ENCODE measurements at places on chromosomes 1 and 21.
A peak's percentile ranks its signal among the peaks of the same experiment; 100 is the strongest.

DNA sequence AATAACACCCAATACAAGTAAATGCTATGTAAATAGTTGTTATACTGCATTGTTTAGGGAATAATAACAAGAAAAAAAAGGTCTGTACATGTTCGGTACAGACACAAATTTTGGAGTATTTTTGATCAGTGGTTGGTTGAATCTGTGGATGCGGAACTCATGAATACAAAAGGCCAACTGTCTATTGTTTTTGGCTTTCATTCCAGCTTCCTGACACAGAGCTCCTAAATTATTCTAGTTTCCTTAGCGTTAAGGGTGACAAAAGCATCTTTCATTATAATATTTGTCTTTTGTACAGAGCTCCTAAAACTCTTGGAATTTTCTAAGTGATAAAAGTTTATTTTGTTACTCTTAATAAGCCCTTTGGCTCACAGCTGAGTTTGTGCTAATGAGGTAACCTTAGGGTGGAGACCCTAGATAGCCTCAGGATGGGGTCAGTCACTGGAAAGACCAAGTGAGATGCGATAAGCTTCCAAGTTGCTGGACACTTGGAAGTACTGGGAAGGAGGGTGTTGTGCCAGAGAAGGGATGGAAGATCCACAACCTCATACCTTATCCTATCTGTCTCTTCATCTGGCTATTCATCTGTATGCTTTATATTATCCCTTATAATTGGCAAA, 57.4 kb upstream of the PRRC2C start:
- no peak for DNase-seq

- no peak for DNase-seq
These were observed 136.2 kb upstream of the TIAM1 start for GRCh38 chr21:31480228-31480627.

- DNase-seq, result peak; percentile 87
These were observed 12.1 kb upstream of the GJB5 start for GRCh38 chr1:34742667-34743270.

DNA sequence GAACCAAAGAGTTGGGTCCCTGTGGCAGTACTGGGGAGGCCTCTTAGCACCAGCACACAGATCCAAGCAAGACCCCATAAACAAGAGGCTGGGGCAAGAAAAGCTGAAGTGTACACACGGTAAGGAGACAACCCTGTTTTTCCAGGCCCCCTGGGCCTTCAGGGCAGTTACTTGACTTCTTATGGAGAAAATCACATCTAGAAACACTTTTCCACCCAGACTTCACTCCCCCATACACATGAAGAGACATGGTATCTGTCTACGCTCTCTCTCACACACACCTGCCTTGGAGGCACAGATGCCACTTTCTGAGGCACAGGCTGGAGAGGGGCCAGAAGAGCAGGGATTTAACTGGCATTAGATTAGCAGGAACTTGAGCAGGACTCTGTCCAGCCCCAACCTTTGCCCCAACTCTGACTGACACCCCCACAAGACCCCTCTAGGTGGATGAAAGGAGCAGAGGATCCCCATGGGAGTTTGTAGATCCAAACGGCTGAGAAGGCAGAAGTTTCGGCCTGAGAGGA, 2.2 kb downstream of the CERS2 start:
- DNase-seq, result no peak

- no peak for DNase-seq
These were observed 2.2 kb downstream of the NHLH1 start for GRCh38 chr1:160369087-160369486.

DNA sequence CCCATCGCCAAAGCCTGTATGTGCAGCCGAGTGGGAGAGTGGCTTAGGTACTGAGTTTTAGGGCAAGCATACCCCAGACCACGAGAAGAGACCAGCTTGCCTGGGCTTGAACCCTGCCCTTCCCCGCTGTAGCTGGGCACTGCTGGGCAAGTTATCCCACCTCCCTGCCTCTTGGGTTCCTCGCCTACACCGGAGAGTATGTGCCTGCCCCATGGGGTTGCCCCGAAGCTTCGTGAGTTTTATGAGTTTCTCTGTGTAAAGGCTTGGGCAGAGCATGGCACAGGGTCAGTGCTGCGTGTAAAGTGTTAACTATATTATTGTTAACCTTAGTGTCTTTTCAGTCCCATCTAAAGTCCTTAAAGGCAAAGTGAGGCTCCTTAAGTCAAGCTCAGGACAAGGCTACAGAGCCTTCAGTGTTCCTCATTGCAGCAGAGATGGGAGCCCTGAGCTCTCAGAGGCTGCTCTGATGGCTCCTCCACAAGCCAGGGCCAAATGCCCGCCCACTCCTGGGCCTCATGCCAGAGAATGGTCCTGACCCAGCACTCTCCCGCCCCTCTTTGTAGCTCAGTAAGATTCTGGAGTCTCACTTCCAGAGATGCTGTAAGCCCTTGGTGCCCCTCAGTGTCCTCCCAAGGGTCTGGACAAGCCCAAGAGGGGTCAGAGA, 37.0 kb upstream of the KCNA10 start:
- peak; percentile 41 for DNase-seq

DNA sequence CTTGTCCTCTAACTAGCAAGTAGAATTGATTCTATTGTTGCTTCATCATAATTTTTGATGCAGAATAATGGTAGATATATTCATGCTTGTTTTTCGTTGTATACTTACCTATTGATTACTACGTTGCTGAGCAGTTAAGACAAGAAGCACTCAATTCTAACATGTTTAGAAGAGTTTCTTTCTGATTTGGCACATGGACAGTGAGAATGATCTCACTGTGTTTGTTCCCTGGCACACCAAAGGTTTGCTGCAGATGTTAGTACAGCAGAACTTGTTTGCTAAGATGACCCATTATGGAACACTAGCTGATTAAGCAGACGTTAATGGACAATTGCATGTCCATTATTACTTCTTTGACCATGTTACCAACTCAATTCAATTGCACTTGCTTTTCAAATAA, 184.7 kb upstream of the SGIP1 start:
- DNase-seq, result no peak

- DNase-seq, result peak; percentile 72
These were observed 167.6 kb upstream of the ADAMTS5 start for GRCh38 chr21:27134516-27134915.

DNA sequence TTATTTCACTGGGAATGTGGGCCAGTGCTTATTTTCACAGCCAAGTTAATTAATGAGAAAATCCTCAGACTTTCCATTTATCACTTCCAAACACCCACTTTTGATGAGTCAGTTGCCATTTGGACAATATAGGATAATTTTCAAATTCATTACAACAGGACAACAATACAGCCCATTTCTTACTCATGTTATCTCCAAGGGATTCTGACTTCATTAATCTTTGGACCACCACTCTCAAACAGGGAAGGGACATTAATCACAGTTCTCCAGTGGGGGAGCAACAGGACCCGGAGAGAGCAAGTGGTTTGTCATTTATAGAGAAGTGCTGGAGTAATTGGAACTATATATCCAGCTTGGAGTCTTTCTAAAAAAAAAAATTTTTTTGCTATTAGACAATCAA, 38.7 kb downstream of the JUN start:
- DNase-seq, result no peak

- DNase-seq, result peak; percentile 83
These were observed 650 bp downstream of the PCNX2 start for GRCh38 chr1:233294913-233295236.

- no peak for DNase-seq
These were observed 314.2 kb upstream of the POU3F1 start for GRCh38 chr1:38360807-38361206.

GRCh38 chr21:25582888-25583287, 24.4 kb downstream of the MRPL39 start:
- peak; percentile 54 for DNase-seq

DNA sequence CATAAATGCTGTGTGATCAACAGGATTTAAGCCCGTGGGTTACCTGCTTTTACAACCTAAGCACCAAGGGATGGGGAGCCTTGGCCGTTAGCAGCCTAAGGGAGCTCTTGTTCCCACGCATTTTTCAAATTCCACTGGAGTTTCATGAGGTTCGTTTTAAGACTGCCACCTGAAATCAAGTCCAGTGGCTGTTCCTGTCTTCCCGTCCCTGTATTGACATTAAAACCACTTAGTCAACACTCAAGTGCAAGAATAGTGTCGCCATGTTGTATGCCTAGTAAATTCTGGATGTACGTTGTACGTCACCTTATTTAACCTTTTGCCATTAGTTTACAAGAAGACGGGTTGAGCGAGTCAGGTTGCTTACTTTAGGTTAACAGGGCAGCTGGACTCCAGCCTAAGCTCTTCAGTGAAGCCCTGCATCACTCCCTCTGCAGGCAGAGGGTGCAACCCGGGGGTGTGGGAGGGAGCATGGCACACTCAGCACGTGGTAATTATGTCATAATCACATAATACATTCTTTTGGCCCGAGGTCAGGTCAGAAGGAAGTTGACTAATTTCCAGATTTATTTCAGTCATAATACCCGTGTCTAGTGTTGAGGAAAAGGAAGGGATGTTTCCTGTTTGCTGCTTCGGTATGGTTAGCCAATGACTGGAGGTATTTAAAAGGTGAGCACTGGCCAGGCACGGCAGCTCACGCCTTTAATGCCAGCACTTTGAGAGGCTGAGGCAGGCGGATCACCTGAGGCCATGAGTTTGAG, 42.5 kb downstream of the CNST start:
- peak; percentile 98 for DNase-seq

GRCh38 chr1:44964396-44964795, 22.0 kb downstream of the EIF2B3 start:
- DNase-seq, result no peak

GRCh38 chr1:30345491-30346130, 377.8 kb downstream of the MATN1 start:
- DNase-seq, result no peak

DNA sequence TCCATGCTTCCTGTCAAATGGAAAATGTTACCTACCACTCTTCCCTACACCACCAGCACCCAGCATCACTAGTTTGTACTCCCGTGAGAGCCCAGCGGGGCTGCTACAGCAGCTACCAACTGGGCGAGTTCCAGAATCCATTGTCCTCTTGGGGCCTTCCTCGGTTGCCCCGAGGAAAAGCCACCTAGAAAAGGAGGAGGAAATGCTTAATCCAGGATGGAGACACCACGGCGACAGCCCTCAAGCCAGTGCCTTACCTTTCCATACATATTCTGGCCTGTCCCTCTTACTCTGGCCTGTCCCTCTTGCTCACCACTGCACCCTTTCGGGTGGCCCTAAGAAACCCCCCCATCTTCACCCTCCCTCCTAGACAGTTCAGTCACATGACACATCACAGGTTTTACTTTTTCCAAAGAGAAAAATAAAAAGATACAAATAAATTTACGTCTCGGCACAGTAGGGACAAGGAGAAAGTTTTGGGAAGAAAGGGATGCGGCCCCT, 478 bp downstream of the RIT1 start:
- peak; percentile 60 for DNase-seq

GRCh38 chr1:1231400-1232207, at the start of gene SDF4:
Gene SDF4, minus strand, starts transcription at chr1:1232001. Its CDS starts 3,229 bp downstream, at chr1:1228772.
- DNase-seq, result peak; percentile 99

- DNase-seq, result no peak
These were observed 179.4 kb downstream of the HIVEP3 start for GRCh38 chr1:41739061-41739955.

DNA sequence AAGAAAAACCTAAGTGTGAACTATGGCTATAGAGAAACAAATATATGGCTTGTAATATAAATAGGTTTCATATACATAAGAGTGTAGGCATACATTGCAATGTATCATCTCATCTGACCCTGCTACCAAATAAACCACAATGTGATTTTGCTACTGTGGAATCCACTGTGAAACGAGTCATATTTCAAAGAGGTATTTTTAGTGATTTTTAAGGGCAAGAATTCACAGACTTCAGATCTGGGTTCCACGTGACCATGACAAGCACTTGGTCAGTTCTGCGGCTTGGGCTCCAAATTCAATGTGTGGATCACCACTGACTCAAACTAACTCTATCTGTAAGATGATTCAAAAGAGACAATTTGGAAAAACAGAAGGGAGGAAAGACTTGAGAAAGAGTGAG, 147.0 kb upstream of the ERG start:
- no peak for DNase-seq

GRCh38 chr1:206493279-206493678, 14.1 kb upstream of the RASSF5 start:
- no peak for DNase-seq

DNA sequence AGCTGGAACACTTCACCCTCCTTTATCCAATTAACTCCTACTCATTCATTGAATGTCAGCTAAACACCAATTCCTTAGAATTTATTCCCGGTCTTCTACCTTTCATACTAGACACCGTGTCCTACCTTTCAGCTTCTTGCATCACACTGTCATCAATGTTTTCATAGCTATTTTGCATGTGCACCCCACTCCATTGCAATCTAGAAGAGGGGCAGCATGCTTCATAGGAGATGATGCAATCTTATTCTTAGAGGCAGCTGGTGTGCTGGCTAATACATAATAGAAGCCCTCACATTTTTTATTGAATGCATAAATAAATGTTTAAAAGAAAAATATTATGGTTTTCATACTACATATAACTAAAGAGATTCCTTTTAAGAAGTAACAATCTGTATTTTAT, 123.6 kb downstream of the DSCAM start:
- DNase-seq, result no peak

DNA sequence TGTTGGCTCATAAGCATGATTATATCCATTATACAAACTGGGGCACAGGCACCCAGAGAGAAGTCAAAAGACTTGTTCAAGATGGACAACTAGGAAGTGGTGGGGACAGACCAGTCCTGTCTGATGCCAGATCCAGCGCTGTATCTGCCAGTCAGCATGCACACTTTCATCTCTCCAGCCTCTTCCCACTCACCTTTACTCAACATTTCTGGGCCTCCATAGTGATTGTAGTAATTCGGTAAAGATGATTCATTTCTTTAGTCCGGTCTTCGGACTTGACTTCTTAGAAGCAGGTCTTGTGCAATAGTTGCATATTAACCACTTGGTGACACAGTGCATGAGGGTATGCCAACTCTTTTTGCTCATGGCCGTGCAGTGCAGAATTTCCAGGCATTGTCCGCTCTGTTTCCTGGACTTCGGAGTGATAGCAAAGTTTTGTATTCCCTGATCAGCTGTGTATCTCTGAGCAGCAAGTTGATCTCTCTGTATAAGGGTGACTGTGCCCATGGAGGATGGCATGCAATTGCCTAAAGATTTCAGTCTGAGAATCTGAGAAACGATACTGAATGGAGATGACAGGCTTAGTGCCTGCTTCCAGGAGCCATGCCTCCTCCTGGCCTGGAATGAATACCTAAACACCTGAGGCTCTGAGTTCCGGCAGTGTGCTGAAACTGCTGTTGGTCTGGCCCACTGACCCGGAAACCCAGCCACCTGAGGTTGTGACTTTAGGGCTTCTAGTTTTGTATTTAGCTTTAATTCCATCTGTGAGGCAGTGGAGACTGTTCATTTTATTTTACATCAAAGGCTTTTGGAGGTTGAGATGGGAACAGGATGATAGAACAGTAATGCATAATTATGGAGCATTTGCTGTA, 39.0 kb downstream of the GALNT2 start:
- DNase-seq, result no peak

Measured in DMS53 (cell line).